ENCODE measurements at places on chromosomes 3 and 15.

GRCh38 chr15:68598171-68599152 lies 19.7 kb downstream of the CORO2B start:
- DNase-seq: no peak

GRCh38 chr3:146262371-146263110 lies 11.6 kb upstream of the PLSCR4 start:
- DNase-seq: no peak

- DNase-seq: no peak
Measured at GRCh38 chr15:74783072-74783807, 1.4 kb downstream of the CSK start.

- no peak for DNase-seq
Measured at GRCh38 chr3:121735047-121735696, 14.4 kb downstream of the GOLGB1 start.

DNA sequence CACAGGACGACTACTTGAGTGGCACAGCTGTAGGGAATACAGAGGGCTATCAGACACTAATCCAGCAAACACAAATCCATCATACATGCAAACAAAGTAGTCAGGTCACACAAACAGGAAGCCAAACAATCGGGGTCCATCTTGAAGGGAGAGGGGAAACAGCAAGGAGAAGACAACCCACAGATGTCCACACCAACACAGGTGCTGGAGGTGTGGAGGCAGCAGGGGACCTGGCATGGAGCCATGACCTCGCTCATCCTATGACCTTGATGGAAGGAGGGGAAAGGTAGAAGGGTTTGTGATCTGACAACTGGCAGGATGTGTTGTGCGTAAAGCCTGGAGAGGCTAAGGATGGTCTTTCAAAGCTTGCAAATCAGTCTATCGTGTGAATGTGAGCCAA lies 39.9 kb upstream of the SKOR1 start:
- DNase-seq: no peak

DNA sequence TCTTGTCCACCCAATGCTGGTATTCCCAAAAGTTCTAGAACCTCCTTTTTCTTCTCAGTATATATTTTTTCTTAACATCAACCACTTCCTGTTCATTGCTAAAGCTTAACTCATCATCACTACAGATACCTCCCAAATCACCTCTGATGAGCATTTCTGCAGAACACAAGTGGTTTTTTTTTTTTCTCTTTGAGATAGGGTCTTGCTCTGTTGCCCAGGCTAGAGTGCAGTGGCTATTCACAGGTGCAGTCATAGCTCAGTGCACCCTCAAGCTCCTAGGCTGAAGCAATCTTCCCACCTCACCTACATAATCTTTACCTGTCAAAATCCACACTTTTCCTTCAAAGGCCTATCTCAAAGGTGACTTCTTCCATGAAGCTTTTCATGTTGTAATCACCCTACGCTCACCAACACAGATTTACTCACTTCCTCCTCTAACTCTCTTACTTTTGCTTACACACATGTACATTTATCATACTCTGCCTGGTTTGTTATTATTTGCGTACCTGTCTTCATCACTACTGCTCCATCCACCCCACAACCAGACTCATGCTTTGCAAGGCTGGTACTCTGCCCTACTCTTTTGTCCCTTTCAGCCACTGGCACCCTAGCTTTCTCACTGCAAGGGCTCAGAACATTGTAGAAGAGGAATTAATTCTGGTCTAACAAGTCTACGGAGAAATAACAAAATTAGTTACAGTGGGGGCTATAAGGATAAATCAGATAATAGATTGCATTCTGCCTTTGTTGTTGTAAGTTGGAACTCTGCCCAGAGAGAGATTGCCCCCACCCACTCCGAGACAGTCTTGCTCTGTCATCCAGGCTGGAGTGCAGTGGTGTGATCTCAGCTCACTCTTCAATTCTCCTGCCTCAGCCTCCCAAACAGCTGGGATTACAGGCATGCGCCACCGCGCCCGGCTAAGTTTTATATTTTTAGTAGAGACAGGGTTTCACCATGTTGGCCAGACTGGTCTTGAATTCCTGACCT lies 27.5 kb downstream of the HERC1 start:
- no peak for DNase-seq

DNA sequence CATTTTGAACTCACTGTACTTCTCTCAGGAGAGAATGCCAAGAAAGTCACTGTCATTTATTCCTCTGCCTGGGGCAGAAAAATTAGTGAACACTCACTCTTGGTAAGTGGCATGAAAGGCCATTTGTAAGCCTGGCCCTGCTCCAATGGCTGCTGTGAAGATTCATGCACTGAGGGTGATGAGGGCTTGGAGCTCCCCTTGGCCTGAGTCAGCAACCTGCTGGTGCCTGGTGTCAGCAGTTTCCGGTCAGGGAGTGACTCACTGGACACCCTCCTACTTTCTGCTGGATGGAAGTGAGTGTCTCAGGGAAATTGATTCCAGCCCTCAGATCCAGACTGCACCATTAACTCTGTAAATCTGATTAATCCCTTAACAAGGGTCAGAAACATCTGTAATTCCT lies 37.6 kb downstream of the TRA2B start:
- no peak for DNase-seq

GRCh38 chr3:176633511-176633910 lies 563.8 kb downstream of the TBL1XR1 start:
- no peak for DNase-seq

GRCh38 chr3:179961703-179962078 lies 75.0 kb downstream of the PEX5L start:
- no peak for DNase-seq

DNA sequence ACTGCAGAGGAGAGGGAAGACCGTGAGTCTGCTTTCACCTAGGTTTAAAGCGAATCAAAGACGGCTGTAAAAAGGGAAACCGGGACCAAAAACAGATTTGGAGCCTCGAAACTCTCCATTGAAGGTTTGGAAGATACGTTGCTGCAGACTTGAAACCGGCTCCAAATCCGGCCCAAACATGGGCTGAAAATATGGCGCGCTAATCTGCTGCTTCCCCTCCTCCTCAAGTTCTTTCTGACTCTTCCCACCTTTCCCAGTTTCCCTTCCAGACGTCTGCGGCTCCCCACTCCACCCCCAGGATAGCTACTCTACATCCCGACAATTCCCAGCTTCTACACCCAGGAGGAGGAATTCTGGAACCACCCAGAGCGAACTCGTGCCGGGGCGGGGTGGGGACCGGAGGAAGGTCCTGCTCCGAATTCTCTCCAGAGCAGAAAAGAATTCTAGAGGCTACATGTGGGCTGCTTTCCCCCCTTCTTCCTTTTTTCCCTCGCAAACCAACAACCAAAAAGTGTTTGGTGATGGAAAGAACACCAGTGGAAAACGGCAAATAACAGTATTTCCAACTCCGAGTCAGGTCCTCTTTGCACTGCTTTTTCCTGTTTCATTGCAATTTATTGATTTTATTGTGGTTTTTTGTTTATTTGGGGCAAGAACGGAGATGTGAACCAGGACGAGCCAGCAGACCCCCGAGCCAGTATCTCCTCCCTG lies 8.5 kb downstream of the EOMES start:
- DNase-seq: no peak
